ENCODE measurements at places on chromosomes 7 and 10.

- DNase-seq: peak; percentile 42
These were observed 2.7 kb downstream of the CYCS start for GRCh38 chr7:25122373-25122772.

DNA sequence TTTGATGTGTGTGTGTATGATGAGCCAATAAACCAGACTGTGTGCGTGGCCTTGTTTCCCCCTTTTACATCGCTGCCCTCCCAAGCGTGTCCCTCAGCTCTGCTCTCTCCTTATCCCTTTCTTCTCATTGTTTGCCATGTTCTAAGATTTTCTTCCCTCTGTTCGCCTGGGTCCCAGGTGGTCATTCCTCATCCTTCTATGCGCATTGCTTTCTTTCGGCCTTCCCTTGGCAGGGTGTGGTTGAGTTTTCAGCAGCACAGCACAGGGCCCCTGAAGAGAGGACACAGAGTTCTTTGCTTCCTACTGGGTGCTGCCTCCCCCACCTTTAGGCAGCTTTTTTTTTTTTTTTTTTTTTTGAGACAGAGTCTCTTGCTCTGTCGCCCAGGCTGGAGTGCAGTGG lies 23.1 kb downstream of the GBX1 start:
- no peak for DNase-seq

- DNase-seq: no peak
These were observed 94.2 kb downstream of the CUL2 start for GRCh38 chr10:34995925-34996324.

DNA sequence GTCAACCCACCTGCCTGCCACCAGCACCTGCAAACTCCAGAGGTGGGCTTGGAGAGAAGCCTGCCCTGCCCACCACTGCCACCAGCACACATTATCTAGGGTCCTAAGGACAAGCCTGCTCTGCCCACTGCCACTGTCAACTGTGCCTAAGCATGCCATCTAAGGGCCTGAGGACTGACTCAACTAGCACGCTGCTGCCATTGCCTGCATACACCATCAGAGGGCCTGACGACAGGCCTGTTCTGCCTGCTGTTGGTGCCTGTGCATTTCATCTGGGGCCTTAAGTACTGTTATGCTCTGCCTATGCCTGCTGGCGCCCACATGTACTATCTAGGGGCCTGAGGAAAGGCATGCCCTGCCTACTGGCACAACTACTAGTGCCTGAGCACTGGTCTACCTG lies 27.0 kb upstream of the LRRD1 start:
- DNase-seq: no peak

GRCh38 chr10:76583711-76584161 lies 1053.9 kb downstream of the KCNMA1 start:
- peak; percentile 87 for DNase-seq

DNA sequence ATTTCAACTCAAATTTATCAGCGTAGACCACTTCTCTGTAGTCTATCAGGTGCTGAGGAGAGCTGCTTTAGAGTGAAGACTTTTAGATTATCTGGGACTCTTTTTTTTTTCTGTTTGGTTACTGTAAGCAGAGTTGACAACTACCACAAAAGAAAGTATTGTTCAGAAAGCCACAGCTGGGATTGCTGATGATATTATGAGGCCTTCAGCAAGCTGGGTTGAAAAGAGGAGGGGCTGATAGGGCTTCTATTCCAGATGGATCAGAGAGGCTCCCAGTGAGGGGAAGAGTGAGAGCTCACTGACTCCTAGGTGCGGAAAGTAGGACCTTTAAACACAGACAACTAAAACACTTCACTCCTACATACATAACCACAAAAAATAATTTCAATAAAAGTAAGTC lies 188.5 kb upstream of the FERD3L start:
- no peak for DNase-seq

GRCh38 chr7:87234949-87235348 lies 15.4 kb upstream of the TMEM243 start:
- no peak for DNase-seq

DNA sequence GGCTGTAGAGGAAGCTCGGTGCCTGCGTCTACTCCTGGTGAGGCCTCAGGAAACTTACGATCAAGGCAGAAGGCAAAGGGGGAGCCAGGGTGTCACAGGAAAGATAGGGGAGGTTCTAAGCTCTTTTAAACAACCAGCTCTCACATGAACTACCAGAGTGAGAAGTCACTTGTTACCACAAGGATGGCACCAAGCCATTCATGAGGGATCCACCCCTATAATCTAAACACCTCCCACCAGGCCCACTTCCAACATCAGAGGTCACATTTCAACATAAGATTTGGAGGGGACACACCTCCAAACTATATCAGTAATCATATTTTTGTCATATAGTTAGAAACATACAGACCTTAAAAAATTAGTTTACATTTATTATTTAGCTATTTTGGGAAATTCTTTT lies 9.4 kb downstream of the NOC3L start:
- DNase-seq: peak; percentile 25

DNA sequence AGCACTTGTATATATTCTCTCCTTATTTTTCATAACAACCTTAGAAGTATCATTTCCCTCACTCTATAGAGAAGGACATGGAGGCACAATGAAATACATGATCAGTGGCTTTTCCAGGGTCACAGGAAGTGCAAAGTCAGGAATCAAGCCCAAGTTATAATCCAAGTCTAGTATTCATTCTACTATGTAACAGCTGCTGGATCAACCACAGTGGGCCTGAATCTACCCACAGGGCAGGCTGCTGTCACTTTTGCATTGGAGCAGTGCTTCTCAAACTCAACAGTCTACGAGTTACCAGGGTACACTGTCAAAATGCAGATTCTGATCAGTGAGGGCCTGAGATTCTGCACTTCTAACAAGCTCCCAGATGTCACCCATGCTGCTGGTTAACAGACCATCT lies 18.3 kb downstream of the ZDHHC16 start:
- no peak for DNase-seq

GRCh38 chr10:71525721-71526120 lies 129.0 kb downstream of the CDH23 start:
- no peak for DNase-seq

GRCh38 chr7:123788584-123788983 lies 39.8 kb upstream of the WASL start:
- no peak for DNase-seq

GRCh38 chr7:132859199-132859598 lies 222.7 kb downstream of the CHCHD3 start:
- DNase-seq: no peak

- DNase-seq: no peak
These were observed 27.1 kb downstream of the PCGF5 start for GRCh38 chr10:91247360-91248111.

- DNase-seq: peak; percentile 54
These were observed 41.9 kb downstream of the RBM20 start for GRCh38 chr10:110686047-110686446.

DNA sequence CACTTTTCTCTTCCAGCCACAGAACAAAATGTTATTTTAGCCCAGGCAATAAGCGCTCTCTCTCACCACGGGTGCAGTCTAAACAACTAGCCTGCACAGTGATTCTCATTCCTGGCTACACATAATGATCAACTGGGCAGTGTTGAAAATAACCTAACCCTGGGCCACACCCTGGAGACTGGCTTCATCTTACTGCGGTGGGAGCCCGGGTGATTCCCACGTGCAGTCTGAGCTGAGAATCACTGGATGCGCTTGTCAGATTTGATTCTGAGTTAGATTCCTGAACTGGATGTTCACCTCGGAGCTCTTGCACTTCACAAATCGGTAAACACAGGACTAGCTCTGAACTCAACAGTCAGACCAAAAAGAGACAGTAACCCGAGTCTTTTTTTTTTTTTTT lies 14.9 kb downstream of the ZC3HAV1 start:
- DNase-seq: no peak

DNA sequence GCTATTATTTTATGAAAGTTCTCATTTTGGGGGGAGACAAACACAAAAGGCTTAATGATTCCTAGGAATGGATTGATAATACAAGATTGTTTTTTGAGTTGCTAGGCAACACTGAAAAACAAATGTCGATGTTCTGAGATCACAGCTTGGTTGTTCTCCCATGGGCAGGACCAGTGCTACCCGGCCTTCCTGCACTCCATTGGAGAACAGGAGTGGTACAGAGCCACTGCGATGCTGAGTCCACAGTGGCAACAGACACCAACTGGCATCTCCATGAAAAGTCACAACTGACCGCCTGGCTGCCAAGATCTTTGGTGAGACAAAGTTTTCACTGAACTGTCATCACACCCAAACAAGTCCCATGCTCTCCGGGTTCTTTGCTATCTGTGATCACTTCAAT lies 68.9 kb upstream of the NMT2 start:
- DNase-seq: peak; percentile 55

DNA sequence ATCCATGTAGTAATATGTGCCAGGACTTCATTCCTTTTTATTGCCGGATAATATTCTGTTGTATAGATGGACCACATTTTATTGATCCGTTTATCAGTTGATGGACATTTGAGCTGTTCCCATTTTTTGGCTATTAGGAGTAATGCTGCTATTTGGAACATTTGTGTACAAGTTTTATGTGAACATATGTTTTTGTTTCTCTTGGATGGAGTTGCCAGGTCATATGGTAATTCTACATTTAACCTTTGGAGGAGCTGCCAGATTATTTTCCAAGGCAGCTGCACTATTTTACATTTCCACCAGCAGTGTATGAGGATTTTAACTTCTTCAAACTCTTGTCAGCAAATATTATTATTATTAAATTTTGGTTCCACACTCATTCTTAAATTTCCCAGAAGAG lies 59.2 kb downstream of the C10orf90 start:
- DNase-seq: no peak

DNA sequence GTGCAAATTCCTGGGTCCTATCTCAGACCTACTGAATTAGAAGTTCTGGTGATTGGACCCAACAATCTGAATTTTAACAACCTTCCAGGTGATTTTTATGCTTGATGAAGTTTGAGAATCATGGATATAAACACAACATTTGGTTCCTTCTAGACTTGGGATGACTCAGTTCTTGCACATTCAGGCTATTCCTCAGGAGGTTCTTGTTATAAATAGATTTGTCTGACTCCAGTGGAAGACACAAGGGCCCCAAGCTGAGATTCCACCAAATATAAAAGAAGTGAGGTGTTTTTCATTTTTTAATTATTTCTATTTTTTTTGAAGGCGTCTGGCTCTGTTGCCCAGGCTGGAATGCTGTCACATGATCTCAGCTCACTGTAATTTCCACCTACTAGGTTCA lies 9.4 kb upstream of the TAS2R16 start:
- no peak for DNase-seq

DNA sequence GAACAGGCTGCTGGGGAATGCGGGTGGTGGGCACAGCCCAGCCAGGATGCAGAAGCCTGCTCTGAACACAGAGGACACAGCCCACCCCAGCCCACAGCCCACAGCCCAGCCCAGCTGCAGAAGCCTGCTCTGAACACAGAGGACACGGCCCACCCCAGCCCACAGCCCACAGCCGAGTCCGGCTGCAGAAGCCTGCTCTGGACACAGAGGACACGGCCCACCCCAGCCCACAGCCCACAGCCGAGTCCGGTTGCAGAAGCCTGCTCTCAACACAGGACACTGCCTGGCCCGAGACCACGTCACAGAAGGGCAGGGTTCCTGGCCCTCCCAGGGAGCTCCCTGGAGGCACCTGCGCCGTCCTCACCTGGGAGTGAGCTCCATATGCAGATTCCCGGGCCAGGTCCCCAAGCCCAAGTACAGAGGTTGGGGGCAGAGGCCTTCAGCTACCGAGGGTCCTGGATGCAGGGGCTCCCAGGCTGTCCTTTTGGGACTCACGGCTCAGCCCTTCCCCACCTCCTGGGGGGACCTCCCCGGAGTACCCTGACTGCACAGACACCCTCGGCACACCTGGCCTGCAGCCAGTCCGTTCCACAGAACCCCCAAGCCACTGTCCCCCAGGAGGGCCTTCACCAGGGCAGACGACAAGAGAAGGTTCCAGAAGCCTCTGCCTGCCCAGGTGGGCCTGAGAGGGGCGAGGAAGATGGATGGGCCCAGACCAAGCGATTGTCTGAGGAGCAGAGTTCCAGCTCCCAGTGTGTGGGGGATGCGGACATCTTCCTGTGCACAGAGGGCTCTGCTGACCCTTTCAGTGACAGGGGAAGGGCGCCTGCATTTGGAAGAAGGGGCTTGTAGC lies 23.7 kb upstream of the FOXL3 start:
- DNase-seq: no peak

- DNase-seq: no peak
These were observed 62.8 kb downstream of the CTBP2 start for GRCh38 chr10:125097409-125098070.

DNA sequence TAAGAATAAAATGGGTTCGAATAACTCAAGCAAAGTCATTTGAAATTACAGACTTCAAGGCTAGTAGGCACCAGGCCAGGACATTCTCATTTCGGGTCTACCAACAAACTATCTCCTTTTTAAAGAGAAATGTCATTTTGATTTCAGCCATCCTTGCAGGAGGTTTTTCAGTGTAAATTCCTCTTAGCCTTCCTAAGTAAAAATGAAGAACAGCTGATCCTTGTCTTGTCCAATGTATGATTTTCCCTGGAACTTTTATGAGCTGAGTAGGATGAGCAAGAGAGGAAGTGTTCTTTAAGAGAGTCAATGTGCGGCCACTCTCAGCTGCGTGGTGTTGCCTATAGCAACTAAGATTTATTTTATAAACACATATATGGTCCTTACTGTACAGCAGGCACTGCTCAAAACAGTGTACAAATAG lies 110.1 kb downstream of the PLCE1 start:
- peak; percentile 81 for DNase-seq

DNA sequence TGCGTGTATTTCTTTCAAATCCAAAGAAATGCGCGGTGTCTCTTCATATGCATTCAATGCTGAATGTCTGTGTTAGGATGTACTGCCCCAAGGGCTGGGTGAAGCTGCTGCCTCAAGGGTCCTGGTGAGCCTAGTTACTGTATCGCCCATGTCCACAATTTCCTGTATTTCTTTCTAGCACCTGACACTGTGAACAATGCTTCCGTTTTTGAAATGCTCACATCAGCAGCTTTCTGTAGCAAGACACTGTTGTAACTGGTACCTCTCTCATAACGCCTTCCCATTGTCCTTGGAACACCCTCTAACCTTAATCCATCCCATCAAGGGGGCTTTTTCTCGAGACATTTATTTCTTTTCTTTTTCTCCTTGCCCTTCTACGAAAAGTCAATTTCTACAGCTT lies 25.1 kb downstream of the NRP1 start:
- no peak for DNase-seq

GRCh38 chr7:84060760-84061261 lies 133.8 kb downstream of the SEMA3A start:
- peak; percentile 61 for DNase-seq

DNA sequence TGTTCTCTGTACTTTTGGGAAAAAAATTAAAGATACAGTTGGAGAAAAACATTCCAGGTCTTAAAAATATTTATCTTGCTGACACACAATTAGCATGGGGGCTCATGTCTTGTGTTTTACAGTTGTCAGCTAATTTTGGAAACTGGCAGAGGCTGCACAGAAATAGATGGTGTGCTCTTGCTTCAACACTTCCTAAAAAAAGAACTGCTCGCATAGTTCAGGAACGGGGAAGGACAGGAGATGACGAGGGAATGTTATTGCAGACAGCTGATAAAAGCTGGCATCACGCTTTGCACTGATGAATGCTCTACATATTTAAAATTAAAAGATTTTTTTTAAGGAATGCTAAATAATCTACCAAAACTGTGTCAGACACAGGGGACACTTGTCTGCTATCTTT lies 103.5 kb upstream of the CELF2 start:
- DNase-seq: no peak

- DNase-seq: peak; percentile 87
These were observed 142.9 kb upstream of the ZMIZ1 start for GRCh38 chr10:78925800-78926319.
